Stimulated activated CD4-positive, alpha-beta T cell treated with anti-CD3 and anti-CD28 coated beads, Interleukin-15, amount 100 ng/mL, for 48 hours (primary cell): ENCODE measurements at places on chromosomes 6 and 20.

DNA sequence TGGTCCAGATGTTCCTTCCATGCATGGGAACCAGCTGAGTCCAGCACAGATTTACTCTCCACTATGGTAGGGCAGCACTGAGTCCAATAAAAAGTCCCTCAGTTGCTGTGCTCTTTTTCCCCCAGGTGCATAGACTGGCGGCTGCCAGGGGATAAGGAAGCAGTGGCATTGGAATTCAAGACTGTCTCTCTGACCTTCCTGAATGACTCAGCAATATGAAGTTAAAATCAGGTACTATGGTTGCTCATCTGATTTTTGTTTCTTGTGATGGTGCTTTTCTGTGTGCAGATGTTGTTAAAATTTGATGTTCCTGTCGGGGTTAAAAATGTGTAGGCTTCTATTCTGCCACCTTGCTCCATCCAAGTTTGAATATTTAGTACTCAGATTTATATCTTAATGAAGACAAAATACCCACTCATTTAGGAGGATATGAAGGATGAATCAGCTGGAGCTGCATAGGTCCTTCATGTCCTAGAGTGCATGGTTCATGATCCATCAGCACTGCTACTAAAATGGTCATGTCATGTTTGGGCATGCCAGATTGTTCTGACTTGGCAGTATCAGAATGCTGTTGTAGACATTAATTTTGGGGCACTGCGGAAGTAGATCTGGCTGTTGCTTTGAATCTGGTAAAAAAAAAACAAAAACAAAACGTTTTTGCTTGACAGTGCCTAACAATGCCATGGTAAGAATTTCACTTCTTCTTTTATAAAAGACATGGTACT is 321.2 kb upstream of the MAP3K7 start:
- no peak for DNase-seq

DNA sequence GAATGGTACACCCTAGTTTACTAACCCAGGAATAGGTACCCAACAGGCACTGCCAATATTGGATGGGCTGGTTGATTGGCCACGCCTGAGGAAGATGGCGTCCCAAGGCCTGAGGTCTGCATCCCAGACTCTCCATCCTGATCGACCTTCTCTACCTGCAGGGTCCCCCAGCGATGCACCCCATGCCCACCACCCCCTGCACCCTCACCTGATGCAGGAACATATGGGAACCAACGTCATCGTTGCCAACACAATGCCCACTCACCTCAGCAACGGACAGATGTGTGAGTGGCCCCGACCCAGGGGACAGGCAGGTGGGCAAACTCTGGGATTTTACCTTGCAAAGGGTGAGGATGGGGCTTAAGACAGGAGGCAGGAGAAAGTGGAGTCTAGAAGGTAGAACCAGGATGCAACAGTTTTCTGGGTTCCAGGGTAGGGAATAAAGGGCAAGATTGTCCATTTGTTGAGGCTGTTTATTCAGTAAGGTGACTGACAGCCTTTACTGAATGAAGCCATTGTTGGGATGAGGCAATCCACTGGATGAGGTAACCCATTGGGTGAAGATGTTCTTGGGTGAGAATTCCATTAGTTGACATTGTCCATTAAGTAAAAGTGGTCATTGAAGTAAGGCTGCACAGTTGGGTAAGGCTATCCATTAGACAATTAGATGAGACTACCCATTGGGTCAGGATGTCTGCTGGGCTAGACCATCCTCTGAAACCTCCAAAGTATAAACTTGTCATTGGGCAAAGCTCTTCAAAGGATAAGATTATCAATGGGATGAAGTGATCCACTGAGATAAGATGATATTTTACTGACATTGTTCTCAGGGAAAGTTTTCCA is 47.3 kb upstream of the TTPAL start:
- DNase-seq = no peak

GRCh38 chr6:108559884-108560462 is 744 bp upstream of the FOXO3 start:
- DNase-seq = no peak

DNA sequence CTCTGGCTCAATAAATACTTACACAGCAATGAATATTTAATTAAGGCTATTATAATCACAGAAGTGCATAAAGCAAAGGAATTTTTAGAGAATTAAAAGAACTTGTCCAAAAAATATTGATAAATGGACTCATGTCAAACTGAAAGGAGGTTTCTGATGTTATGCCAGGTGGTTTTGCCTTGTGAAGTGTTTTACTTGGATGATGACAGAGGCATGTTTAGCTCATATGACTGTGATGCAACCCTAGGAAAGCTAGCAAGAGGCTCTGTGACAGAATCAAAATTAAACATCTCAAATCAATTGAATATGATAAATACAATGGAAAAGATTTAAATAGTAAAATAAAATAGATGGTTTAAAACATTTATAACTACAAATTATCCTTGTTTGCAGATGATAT is 137.3 kb downstream of the TMEM200A start:
- no peak for DNase-seq

GRCh38 chr20:60816901-60817300 is 435.2 kb upstream of the CDH4 start:
- no peak for DNase-seq

- no peak for DNase-seq
Measured at GRCh38 chr20:39800548-39800947, 838.4 kb downstream of the DHX35 start.

GRCh38 chr6:152587473-152587872 is 49.7 kb downstream of the SYNE1 start:
- no peak for DNase-seq

GRCh38 chr6:63346217-63346835 is 26.5 kb upstream of the LGSN start:
- DNase-seq = no peak

- no peak for DNase-seq
Measured at GRCh38 chr6:106671651-106672050, 42.3 kb downstream of the QRSL1 start.

- no peak for DNase-seq
Measured at GRCh38 chr20:47821481-47822100, 36.3 kb upstream of the SULF2 start.

- no peak for DNase-seq
Measured at GRCh38 chr6:56571605-56572004, 71.1 kb downstream of the DST start.

- DNase-seq = no peak
Measured at GRCh38 chr6:147741389-147741788, 232.9 kb downstream of the SAMD5 start.

- no peak for DNase-seq
Measured at GRCh38 chr6:11766589-11767450, 11.8 kb downstream of the ADTRP start.

- DNase-seq = no peak
Measured at GRCh38 chr6:136901212-136901784, 20.8 kb upstream of the SLC35D3 start.

- DNase-seq = no peak
Measured at GRCh38 chr6:43313813-43314212, 5.2 kb upstream of the CRIP3 start.

DNA sequence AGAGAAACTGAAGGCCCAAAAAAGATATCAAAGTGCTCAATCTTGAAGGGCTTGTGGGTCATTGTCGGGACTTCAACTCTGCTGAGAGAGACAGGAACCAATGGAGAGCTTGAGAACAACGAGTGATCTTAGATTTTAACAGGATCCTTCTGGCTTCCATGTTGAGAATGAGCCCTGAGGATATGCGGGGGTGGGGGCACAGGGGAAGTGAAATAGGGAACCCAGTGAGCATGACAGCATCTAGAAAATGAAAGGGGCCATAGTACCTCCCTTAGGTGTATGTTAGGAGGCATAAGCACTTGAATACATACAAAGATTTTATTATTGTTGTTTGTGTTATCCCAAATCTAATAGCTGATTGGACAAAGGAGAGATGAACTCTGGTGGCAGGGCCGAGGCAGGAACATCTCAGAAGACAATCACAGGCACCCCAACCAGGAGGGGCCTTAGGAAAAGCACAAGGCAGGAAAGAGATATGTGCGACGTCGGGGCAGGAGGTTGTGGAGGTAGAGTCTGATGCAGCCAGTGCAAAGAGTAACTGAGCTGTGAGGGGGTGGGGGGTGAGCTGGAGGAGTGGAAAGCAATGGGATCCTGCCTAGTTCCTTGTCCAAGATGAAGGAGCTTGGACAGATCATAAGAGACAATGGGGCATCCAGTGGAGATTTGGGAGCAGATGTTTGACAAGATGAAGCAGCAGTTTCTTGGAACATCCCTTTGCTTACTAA is 10.4 kb downstream of the TGM6 start:
- no peak for DNase-seq

- DNase-seq = no peak
Measured at GRCh38 chr20:49690899-49691620, 22.6 kb downstream of the B4GALT5 start.

GRCh38 chr20:10487142-10488136 is 52.3 kb downstream of the SLX4IP start:
- no peak for DNase-seq

DNA sequence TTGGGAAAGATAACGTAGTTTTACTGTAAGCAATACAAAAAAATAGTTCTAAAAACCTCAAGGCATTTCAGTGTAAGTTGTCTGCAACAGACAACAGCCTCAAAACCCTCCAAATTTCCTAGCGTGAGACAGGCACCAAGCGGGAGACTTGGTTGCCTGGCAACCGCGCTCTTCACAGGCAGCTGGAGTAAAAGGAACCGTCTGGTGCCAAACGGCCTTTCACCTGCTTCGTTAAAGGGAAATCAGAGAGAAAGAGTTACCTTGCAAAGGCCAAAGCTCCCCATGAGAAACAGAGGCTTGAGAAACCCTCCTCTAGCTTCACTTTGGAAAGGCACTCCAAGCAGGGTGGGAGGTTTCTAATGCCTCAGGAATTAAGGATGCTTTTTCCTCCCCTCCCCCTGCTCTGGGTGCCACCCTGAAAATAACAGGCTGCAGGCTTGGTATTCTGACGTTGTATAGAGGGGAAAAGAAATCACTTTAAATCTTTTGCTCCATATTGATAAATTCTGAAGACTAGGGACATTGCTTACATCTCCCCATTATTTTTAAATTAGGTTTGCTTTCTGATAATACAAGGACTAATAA is 129.7 kb upstream of the UFL1 start:
- DNase-seq = no peak

DNA sequence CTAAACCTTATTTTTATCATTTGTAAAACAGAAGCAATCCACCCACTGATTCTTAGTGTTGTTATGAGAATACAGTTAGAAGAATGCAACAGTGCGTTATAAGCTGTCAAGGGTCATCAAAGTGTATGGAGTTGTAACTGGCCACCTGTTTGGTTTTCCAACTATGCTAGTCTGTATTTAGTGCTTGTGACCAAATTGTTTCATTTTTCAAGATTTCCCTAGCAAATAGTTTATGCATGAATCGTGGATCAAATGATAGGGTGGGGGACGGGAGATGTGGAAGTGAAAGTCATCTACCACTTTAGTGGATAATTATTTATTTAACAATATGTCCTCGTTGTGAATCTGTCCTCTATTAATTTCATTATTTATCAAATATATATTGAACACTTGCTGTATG is 175.4 kb upstream of the HDDC2 start:
- DNase-seq = no peak

DNA sequence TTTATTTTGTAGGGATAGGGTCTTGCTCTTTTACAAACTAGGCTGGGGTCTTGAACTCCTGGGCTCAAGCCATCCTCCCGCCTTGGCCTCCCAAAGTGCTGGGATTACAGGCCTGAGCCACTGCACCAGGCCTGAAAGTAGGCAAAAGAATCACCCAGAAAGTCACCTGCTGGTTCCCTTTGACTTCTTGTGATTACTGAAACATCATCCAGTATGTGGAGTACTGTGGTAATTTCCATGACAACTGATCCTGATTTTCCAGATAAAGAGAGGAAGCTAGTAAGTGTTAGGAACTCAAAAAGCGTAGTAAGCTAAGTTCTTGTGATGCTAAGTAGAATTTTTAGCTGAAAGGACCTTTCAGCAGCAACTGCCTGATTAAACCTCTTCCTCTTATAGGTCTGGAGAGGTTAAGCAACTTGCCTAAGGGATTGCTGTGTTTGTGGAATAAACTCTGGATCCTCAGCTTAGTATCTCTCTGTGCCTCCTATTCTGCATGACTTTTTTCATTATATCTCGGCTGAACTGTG is 16.8 kb downstream of the RALY start:
- no peak for DNase-seq

- DNase-seq = no peak
Measured at GRCh38 chr6:130381012-130381411, 15.2 kb downstream of the TMEM200A start.

- no peak for DNase-seq
Measured at GRCh38 chr6:82612475-82613039, 248.9 kb downstream of the TPBG start.

- no peak for DNase-seq
Measured at GRCh38 chr20:49394264-49394663, 88.2 kb downstream of the KCNB1 start.

- DNase-seq = no peak
Measured at GRCh38 chr20:36712775-36713174, 33.1 kb downstream of the NDRG3 start.

- DNase-seq = no peak
Measured at GRCh38 chr20:1467355-1468116, 887 bp upstream of the NSFL1C start.

GRCh38 chr6:140774080-140774505 is 1358.6 kb upstream of the GJE1 start:
- no peak for DNase-seq

DNA sequence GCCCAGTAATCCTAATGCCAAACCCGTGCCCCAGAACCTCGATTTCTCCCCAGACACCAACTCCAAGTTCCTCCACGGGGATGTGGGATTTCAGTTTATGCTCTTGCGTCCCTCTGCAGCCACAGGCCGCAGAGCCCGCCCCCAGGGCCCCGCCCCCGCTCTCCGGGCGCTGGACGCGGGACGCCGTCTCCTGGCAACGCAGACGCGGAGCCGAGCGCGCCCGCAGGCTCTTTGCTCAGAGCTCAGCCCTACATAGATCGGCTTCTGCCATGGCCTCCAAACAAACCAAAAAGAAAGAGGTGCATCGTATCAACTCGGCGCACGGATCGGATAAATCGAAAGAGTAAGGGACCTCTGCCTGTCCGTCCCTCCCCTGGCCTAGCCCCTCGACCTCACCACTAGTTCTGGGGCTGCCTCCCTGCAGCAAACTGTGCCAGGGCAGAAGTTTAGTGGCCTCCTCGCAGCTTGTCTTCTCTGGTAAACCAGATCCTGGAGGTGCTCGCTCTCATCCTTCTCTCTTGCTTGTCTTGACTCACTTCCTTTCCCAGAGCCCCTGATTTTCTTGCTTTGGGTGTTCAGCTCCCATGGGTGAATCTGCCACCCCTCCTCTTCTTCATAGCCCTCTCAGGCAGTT is at the start of gene ADGB:
ADGB (plus strand) TSS at position 201 of the 634 bp plus-strand sequence; CDS start at position 270, 69 bp downstream.
- DNase-seq = no peak

DNA sequence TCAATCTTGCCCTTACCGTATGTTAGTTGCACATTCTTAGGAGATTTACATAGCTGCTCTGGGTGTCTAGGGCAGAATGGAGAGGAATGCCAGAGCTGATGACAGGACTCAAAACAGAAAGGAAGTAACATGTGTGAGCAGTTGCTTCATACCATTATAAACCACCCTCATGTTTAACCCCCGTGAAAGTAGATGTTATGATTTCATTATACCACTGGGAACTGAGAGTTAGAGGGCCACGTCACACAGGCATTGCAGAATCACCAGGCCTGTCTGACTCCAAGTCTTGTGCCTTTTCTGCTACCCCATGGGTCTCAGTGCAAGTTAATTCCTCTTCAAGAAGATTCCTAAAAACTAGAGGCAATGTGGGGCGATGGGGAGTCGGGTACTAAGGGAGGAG is 23.5 kb upstream of the SIM1 start:
- DNase-seq = no peak

GRCh38 chr20:17542993-17543412 is 11.8 kb upstream of the BFSP1 start:
- no peak for DNase-seq

GRCh38 chr6:152048921-152049320 is 241.4 kb downstream of the ESR1 start:
- DNase-seq = no peak

GRCh38 chr6:26571592-26572296 is 25.0 kb upstream of the ABT1 start:
- DNase-seq = no peak
